ENCODE measurements at places on chromosomes 2 and 18. TPM values are rescaled to one million over a fixed set of nuclear protein-coding genes. Genes with fewer than 3 reads are reported as not detected.

The FAM228A gene
- not detected for total RNA-seq

The FIGN gene
- 0.64 TPM for total RNA-seq

The PTH2R gene
- 0.48 TPM for total RNA-seq

The MC2R gene
- not detected for total RNA-seq

The ING5 gene
- total RNA-seq = 16.4 TPM

The HOXD10 gene
- not detected for total RNA-seq

The STPG4 gene
- total RNA-seq = not detected

The EGR4 gene
- not detected for total RNA-seq

The OSGEPL1 gene
- total RNA-seq = 6.5 TPM

The CD8B gene
- total RNA-seq = 0.24 TPM

The ANKRD30BL gene
- under 0.01 TPM for total RNA-seq

The NEB gene
- 0.21 TPM for total RNA-seq

The CRYGD gene
- total RNA-seq = not detected

The FKBP7 gene
- total RNA-seq = 0.43 TPM

The INHBB gene
- 0.21 TPM for total RNA-seq

The SERPINB11 gene
- not detected for total RNA-seq

The SLC4A3 gene
- total RNA-seq = 5.3 TPM

The TNS1 gene
- total RNA-seq = 12.0 TPM

The OXER1 gene
- total RNA-seq = not detected

The ANXA4 gene
- total RNA-seq = 59.3 TPM

The SERPINB7 gene
- 53.0 TPM for total RNA-seq

The LAMA1 gene
- 25.8 TPM for total RNA-seq

The SULT1C4 gene
- 4.8 TPM for total RNA-seq

The ACVR1C gene
- total RNA-seq = 0.72 TPM

The CHAC2 gene
- total RNA-seq = 5.1 TPM

The ST8SIA5 gene
- not detected for total RNA-seq

The SKOR2 gene
- total RNA-seq = not detected

The FAM161A gene
- total RNA-seq = 1.7 TPM

The TBR1 gene
- not detected for total RNA-seq

The PER2 gene
- 1.7 TPM for total RNA-seq

The GPR39 gene
- 7.2 TPM for total RNA-seq

The EFHD1 gene
- 1.2 TPM for total RNA-seq

The MGAT4A gene
- total RNA-seq = 2.4 TPM

The ASB18 gene
- not detected for total RNA-seq

The SPP2 gene
- not detected for total RNA-seq

The PIEZO2 gene
- total RNA-seq = 0.48 TPM

The CABYR gene
- total RNA-seq = 1.9 TPM

The RUFY4 gene
- total RNA-seq = not detected

The CDK5R2 gene
- not detected for total RNA-seq

The CCDC141 gene
- total RNA-seq = not detected

The CHRND gene
- total RNA-seq = not detected

The UGT1A5 gene
- 0.24 TPM for total RNA-seq

The VWA3B gene
- total RNA-seq = not detected

The CYTIP gene
- not detected for total RNA-seq

The ABCA12 gene
- total RNA-seq = 16.2 TPM

The MAL gene
- total RNA-seq = 1.3 TPM

The SLC16A14 gene
- 0.96 TPM for total RNA-seq

The MYO5B gene
- total RNA-seq = 62.7 TPM

The TMEM200C gene
- under 0.01 TPM for total RNA-seq

The MYO3B gene
- 0.85 TPM for total RNA-seq

The TEX44 gene
- not detected for total RNA-seq

The PIGN gene
- total RNA-seq = 47.1 TPM

The ADGRF3 gene
- total RNA-seq = not detected

The C2orf66 gene
- total RNA-seq = 0.43 TPM

The COL6A3 gene
- total RNA-seq = 0.72 TPM

The RNF138 gene
- 25.1 TPM for total RNA-seq

The STEAP3 gene
- total RNA-seq = 23.6 TPM

The IL1A gene
- 230 TPM for total RNA-seq

Measured in tracheal epithelial cell (primary cell).